Activated CD8-positive, alpha-beta T cell treated with anti-CD3 and anti-CD28 coated beads for 36 hours (primary cell): ENCODE measurements at places on chromosomes 13 and 19. TPM values are rescaled to one million over a fixed set of nuclear protein-coding genes. Genes with fewer than 3 reads are reported as not detected.

GRCh38 chr13:52738719-52739467 is 727 bp downstream of the CNMD start:
- peak; percentile 42 for DNase-seq

Gene CAMSAP3
- total RNA-seq = 0.25 TPM

DNA sequence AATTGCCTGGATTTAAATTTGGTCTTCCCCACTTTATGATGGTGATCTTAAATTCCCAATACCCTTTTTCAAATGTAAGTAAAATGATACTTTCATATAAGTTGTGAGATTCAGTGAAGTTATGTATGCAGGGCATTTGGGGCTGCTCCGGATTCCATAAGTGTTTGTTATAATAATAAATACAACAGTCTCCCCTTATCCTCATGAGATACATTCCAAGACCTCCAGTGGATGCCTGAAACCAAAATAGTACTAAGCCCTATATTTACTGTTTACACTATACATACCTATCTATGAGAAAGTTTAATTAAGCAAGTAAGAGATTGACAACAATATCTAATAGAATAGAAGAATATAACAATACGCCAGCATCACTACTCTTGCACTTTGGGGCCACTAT is 2237.8 kb downstream of the PCDH9 start:
- no peak for DNase-seq

DNA sequence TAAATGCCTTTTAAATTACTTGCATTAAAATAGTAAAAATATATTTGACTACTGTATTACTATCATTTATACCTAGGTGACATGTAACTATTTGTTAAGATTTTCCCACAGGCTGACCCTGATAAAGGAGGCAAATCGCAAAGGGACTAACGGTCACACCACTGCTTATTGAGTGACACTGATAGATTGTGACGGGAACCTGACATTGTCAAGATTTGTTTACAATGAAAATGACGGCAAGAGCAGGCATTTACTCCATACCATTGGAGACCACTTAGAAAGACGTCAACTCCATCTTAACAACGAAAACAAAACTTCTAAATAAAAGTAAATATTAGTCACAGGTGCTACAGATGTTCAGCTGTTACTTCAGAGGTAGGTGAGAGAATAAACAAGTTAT is 289.0 kb downstream of the DACH1 start:
- no peak for DNase-seq

DNA sequence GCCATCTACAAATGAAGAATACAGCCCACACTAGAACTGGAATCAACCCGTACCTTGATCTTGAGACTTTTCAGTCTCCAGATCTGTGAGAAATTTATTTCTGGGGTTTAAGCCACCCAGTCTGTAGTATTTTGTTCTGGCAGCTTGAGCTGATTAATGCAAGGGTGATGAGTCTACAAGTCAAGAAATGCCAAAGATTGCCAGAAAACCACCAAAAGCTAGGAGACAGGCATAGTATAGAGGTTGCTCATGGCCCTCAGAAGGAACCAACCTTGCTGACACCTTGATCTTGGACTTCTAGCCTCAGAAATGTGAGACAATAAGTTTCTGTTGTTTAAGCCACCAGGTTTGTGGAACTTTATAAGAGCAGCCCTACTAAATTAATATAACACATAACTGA is 428.2 kb upstream of the KLF12 start:
- no peak for DNase-seq

GRCh38 chr19:1189419-1189818 is 15.4 kb upstream of the SBNO2 start:
- peak; percentile 76 for DNase-seq

DNA sequence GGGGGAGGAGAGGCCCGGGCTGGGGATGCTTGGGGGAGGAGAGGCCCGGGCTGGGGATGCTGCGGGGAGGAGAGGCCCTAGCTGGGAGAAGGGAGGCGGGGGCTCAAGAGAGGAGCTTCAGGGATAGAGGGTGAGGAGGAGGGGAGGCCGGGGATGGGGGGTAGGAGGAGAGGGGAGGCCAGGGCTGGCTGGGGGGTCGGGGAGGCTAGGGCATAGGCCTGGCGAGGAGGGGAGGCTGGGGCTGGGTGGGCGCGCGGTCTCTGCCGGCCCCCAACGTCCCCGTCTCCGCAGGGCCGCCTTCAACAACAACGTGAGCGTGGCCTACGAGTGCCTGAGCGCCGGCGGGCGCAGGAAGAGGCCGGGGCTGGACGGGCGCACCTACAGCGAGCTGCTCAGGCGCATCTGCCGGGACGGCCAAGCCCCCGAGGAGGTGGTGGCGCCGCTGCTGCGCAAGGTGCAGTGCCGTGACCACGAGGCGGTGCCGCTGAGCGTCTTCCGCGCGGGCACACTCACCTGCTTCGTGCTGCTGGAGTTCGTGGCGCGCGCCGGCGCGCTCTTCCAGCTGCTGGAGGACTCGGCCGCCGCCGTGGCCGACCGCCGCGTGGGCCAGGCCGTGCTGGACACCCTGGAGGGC is 11.4 kb downstream of the TPGS1 start:
- DNase-seq = peak; percentile 72

DNA sequence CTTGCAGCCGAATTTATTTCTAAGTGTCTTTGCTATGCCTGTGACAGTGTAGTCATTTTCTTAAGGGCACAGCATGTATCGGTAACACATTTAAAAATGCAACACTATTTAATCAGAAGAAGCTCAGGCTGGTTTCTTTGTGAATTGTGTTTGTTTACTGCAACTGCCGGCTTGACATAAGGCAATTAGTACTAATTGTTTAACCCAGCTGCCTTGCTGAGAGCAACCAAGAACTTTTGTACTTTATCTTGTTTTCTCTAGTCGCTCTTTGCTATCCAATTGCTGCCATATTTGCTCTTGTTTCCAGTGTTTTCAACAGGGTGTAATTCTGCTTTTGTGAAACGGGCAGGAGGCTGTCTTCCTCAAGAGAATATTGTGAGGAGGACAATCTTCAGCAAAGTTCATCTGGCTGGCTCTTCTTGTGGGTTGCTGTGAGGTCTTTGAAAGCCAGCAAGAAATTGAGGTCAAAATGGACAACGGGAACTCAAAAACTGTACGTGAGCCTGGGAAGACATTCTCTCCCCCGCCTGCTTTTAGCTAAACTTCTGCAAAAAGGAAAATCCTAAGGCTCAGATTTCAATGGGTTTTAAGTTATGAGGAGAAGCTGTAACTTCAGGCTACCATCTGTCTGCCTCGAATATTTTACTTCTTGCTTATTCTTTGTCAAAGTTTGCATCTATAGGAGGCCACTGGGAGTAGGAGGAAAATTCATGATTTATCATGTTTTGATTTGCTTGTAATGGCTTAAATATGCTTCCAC is 75.8 kb upstream of the TSHZ3 start:
- no peak for DNase-seq

- no peak for DNase-seq
These were observed 363.3 kb downstream of the KCNRG start for GRCh38 chr13:50378509-50379044.

GRCh38 chr19:3855320-3855719 is 13.5 kb downstream of the ZFR2 start:
- peak; percentile 4 for DNase-seq

DNA sequence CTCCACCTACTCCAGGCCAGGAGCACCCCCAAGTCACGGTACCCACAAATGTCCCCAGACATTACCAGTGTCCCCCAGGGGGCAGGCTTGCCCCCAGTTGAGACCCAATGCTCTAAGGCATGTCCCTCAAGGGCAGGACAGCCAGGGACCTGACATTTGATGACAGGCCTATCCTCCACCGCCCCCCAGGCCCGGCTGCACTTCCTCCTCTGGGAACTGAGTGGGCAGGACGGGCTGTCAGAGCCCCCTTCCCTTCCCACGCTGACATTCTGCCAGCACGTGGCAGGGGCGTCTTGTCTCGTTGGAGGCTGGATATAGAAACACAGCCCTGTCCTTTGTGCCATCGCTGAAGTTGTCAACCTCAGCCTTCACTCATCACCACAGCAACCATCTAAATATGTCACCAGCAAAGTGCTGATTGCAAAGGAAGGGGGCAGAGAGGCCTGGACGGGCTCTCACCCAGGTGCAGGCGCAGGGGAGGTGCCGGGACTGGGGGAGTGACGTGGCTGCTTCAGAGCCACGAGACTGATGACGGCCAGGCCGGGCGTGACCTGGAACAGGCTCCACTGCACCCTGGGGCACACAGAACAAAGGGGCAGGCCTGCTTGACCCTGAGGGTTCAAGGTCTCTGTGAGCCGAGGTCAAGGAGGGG is 38.4 kb downstream of the GNG7 start:
- DNase-seq = peak; percentile 12

- no peak for DNase-seq
These were observed 43.3 kb upstream of the GPC6 start for GRCh38 chr13:93183302-93183701.

GRCh38 chr13:30868799-30869470 is 37.1 kb upstream of the MEDAG start:
- no peak for DNase-seq

DNA sequence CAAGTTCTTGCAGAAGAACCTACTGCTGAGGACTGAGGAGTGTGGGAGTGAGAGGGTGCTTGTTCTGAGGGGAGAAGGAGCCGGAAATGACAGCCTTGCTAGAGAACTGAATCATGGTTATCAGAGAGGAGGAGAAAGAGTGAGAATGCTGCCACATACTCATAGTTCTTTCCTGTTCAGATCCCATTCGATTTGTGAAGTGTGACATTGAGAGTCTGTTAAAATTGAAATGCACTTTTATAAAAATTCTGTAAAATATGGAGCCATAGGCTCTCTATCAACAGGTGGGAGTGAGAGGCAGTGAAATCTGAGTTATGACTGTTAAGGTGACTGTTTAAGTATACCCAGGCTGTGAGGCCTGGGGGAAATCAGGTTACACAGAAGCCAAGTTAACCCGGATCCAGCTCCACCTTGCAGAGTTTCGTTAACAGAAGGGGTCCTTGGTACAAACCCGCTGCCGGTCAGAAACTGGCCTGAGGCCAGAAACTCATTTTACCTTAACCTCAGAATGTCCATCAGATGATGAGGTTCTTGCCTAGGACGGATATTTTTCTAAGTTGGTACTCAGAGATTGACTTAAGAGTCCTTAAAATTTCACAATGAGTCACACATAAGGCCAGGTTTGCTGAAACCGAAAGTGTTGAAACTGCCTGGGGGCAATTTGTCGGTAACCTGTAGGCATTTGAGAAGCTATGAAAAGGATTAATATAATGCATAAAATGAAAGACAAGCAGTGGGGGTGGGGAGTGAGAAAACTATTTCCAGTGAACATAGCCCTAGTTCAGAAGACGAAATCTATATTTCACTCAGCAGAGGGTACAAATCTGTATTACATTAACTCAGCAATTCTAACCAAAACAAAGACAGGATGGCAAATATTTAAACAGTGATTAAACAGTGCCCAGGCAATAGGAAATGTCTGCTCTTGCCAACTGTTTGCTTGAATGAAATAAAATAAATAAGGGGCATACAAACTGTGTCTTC is 350.5 kb downstream of the KCNRG start:
- peak; percentile 79 for DNase-seq

- no peak for DNase-seq
These were observed 440.4 kb upstream of the PRR20A start for GRCh38 chr13:56700324-56700723.

GRCh38 chr13:48728226-48728625 is 74.5 kb downstream of the CYSLTR2 start:
- DNase-seq = no peak

DNA sequence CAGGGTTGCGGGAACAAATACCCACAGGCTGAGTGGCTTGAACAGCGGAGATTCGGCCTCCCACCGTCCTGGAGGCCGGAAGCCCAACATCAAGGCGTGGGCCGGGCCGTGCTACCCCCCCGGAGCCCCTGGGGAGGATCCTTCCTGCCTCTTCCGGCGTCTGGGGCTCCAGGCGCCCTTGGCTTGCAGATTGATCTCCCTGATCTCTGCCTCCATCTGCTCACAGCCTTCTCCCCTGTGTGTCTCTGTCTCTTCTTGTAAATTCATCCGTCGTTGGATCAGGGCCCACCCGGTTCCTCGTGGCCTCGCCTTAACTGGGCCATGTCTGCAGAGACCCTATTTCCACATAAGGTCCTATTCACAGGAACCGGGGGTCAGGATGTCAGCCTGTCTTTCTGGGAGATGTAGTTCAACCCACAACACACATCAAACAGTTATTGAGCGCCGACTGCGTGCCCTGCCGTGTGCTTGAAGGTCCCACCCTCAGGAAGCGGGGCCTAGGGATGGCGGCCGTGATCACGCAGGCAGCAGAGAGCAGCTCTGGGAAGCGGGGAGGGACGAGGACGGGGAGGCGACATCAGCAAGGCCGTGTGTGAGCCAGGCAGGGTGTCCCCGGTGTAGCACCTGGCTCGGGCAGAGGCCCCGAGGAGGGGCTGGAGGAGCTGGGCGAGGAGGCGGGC is 21.3 kb downstream of the HCN2 start:
- DNase-seq = peak; percentile 75

Gene CAPS
- 2.8 TPM for total RNA-seq
